ENCODE measurements at places on chromosomes 13 and 19.
A peak's percentile ranks its signal among the peaks of the same experiment; 100 is the strongest.

DNA sequence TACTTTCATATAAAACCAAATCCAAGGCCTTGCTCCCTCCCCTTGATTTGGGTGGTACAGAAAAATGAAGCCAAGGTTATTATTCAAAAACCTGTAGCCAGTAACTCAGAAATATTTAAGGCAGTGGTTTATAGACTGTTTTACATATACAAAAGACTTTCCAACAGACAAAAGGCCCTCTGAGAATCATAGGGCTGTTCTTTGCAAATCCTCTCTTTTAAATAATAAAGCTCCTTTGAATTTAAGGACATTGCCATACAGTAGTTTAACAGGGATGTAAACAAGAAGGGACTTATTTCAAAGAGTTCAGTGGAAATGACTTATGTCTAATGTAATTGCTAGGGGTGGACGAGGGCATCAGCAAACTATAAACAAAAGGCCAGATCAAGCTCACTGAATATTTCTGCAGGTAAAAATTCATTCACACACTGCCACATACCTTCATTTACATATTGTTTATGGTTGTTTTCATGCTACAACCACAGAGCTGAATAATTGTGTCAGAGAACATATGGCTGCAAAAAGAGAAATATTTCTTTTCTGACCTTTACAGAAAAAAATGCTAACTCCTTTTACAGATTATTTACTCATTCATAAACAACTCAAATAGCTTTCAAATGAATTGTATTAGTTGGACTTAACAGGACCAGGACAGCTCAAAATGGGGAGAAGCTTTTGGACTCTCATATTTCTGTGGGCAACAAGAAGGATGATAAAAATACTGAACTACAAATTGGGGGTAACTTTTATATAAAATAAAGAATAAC lies 665.6 kb downstream of the SLITRK1 start:
- DNase-seq, result no peak

GRCh38 chr13:58655086-58655485 lies 1023.5 kb downstream of the PCDH17 start:
- DNase-seq, result no peak

DNA sequence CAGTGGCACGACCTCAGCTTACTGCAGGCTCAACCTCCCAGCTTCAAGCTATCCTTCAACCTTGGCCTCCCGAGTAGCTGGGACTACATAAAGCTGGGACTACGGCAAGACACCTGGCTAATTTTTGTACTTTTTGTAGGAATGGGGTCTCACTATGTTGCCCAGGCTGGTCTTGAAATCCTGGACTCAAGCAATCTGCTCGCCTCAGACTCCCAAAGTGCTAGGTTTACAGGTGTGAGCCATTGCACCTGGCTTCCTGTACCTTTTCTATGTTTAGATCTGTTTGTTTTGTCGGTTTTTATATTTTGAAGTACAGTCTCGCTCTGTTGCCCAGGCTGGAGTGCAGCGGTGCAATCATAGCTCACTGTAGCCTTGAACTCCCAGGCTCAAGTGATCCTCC lies 17.5 kb upstream of the TICAM1 start:
- DNase-seq, result no peak

DNA sequence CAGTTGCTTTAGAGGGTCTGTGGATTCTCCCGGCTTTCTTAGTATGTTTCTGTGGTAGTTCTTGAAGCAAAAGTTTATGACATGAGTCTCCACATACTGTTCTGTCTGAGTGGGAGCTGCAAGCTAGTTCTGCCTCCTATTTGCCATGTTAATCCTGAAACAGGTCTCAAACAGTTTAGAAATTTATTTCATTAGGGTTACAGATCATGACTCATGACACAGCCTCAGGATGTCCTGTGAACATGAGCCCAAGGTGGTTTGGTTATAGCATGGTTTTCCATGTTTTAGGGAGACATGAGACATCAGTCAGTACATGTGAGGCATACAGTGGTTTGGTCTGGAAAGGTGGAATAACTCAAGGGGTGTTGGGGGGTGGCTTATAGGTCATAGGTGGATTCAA lies 77.5 kb downstream of the FNDC3A start:
- DNase-seq, result peak; percentile 51

DNA sequence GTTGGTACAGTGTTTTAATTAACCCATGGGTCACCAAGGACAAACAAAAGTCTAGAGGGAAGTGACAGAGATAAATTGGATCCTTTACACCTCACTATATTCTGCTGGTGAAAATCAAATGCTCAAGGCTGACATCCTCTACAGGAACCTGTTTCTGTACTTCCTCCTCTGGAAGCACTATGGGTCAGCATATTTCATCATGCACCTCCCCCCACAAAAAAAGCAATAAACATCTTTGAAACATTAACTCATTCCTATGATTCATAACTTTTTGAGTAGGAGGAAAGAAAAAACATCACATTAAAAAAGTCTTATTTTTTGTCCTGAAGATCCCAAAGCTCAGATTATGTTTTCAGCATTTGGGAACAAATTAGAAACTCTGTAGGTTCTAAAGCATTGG lies 588.3 kb upstream of the SGCG start:
- DNase-seq, result peak; percentile 1

DNA sequence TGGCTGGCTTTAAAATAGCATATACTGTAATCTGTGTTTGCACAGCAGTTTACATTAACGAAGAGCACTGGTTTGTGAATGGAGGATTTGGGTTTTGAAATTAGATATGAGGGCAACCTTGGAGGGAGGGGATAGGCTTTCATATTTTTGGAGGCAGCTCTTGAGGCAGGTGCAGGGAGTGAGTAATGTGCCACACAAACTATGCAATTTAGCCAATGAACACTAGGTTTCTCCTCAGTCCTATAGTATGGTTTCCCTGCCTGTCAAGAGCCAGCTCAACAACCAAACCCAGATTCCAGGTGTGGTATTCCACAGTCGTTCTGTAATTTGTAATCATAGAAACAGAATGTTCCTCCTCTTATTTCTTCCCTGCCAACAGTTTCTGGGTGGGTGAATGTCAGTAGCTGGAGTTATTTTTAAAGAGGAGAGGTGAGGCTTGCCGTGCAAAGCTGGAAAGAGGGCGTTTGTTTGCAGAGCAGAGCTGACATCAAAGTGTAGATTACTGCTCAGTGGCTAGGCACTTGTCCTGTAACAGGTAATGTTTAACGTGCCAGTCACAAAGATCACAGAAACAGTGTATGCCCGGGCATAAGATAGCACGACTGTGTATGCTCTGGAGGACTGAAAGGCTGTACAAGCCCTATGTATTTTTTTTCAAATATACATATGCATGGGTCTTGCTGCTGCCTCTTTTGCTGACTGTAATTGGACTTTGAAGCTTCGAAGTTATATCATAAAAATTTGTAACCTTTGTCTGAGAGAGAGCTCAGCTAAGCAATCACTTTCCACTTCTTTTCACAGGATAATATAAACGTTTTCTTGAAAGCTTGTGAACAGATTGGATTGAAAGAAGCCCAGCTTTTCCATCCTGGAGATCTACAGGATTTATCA lies 124.2 kb downstream of the LMO7 start:
- DNase-seq, result peak; percentile 93

GRCh38 chr19:28414748-28415147 lies 798.2 kb downstream of the UQCRFS1 start:
- no peak for DNase-seq

DNA sequence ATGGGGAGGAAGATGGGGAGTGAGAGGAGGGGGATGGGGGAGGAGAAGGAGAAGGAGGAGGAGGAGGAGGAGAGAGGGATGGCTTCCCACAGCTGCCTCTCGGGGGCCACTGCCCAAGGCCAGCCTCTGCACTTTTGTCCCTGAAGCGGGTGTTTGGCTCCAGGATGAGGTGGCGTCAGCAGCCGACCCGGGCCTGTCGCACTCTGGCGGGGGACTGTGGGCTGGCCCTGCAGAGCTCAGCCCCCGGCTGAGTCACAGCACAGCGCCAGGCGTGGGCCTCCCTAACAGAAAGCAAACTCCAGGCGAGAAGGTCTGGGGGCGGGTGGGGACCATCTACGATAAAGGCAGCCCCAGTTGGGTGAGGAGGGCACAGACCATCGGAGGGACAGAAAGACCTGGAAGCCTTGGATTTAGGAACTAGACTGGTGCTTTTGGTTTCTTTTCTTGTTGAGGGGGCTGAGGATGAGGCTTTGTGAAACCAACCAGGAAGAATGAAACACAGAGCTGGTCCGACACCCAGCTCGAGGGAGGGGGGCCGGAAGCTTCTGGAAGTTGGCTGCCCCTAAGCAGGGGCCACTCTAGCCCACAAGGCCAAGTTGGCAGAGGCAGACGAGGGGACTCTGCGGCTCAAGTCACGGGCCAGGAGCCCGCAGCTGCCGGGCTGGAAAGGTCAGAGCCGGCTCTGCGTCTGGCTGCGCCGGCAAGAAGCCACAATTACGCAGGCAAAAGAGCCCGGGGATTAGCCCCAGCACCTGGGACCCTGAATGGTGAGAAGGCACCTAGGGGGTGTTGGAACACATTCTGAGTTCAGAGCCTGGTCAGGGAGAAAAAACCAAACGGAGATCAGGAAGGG lies 18.2 kb downstream of the LSM4 start:
- peak; percentile 55 for DNase-seq

DNA sequence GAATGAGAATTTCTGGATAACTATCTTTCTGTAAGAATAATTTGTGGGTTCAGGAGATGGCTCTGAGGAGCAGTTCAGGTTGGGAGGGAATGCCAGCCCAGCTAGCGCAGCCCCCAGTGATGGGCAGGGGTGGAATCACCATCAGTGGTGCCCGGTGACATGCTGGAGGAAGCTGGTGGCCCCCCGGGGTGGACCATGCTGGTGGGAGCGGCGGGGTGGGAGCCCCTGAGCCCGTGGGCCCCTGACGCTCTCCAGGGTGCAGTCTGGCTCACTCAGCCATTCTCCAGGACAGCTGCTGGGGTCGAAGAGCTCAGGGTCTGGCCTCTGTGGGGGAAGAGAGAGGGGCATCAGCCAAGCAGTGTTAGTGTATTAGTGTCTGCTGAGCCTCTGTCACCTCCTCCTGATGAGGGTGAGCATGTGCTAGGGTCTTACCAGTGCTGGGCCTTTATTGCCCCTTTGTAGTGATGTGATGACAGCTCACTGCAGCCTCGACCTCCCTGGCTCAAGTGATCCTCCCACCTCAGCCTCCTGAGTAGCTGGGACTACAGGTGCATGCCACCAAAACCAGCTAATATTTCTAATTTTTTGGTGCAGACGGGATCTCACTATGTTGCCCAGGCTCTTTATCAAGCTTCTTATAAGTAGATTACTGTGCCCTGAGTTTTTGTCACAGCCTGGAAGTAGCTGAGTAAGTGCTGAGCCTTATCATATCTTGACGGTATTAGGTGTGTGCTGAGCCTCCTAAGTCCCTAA lies 10.4 kb downstream of the HIPK4 start:
- DNase-seq, result no peak

GRCh38 chr13:92255526-92255925 lies 857.1 kb downstream of the GPC5 start:
- no peak for DNase-seq

DNA sequence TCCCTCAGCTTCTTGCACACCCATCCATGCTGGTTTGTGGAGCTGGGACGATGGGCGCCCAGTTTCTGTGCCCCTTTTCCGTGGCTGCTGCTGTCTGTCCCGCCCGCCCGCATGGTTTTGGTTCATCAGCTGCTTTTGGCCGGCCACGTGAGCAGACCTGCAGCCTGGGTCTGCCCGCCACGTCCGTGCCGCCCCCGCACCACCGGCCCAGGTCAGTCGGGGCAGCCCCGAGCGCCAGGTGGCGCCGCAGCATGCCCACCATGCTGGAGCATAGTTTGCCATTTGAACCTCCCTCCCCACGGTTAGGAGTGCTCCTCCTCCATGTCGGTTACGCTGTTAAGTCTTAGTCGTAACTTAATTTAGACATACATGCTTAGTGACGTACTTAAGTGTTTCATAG lies 15.3 kb upstream of the RPS15 start:
- DNase-seq, result no peak

GRCh38 chr13:71672512-71672911 lies 194.5 kb downstream of the DACH1 start:
- DNase-seq, result no peak

- DNase-seq, result no peak
Measured at GRCh38 chr13:71797517-71797916, 69.5 kb downstream of the DACH1 start.

DNA sequence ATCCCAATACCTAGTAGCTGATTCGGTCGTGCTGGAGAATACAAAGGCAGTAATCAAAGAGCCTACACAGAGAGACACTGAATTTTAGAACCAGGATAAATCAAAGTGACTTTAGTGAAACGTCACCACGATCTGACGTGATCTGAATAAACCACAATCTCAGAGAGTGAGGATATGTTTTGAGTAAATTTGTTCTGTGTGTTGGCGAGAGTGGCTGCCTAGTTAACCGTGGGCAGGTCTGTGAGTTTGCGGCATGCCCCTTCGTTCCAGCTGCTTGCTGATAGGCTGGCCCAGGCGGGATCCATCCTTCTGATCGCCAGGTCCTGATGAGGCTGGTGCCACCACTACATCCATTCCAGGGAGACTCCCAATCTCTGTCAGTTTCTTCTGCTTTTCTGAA lies 40.4 kb downstream of the LRCH1 start:
- no peak for DNase-seq

- no peak for DNase-seq
Measured at GRCh38 chr19:57071444-57071843, 48.3 kb upstream of the USP29 start.

GRCh38 chr19:53823380-53824120 lies 564 bp downstream of the NLRP12 start:
- no peak for DNase-seq

- DNase-seq, result no peak
Measured at GRCh38 chr19:30245401-30246039, 126.7 kb upstream of the ZNF536 start.
